Aortic smooth muscle cell (primary cell): ENCODE measurements at places on chromosomes 2 and 18. TPM values are rescaled to one million over a fixed set of nuclear protein-coding genes. Genes with fewer than 3 reads are reported as not detected.

The NPHP1 gene
- 6.9 and 9.0 TPM in 2 replicates for total RNA-seq

The SERPINB3 gene
- not detected in 2 replicates for total RNA-seq

The PTCD3 gene
- total RNA-seq: 73.3 and 79.6 TPM in 2 replicates

The OTOS gene
- not detected in 2 replicates for total RNA-seq
